NCI-H460 (cell line): ENCODE measurements at places on chromosomes 13 and 19.

GRCh38 chr13:23504180-23504579, 66.0 kb upstream of the TNFRSF19 start:
- no peak for DNase-seq

- DNase-seq = no peak
These were observed 10.8 kb downstream of the CEACAM3 start for GRCh38 chr19:41807176-41807575.

GRCh38 chr19:42335971-42336370, 10.5 kb downstream of the MEGF8 start:
- no peak for DNase-seq

DNA sequence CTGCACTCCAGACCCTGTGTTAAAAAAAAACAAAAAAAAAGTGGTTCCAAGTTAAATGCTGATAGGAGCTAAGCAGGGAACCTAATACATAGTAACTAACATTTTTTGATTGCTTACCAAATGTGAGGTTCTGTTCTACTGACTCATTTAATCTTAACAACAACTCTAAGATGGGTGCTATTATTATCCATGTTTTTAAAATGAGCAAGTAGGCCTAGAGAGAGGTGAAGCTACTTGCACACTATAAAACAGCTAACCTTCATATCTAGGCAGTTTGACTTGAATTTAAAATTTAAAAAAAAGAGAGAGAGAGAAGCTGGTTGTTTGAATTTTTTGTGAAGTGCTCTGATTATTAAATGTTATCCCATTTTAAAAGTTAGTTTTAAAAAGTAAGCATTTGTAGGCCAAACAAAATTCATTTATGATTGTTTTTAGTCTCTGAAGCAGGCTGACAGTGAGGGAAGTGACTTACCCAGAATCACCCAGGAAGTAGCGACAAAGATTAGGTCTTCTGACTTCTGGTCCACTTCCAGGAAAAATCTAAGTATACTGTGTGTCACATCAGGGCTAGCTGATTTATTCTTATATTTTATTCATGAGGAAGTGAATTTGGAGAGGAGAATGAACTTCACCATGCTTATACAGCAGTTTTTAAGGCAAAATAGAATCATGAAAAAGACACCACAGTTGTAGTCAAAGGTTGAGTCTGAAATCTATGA, 2.4 kb downstream of the SIGLECL1 start:
- DNase-seq = no peak

DNA sequence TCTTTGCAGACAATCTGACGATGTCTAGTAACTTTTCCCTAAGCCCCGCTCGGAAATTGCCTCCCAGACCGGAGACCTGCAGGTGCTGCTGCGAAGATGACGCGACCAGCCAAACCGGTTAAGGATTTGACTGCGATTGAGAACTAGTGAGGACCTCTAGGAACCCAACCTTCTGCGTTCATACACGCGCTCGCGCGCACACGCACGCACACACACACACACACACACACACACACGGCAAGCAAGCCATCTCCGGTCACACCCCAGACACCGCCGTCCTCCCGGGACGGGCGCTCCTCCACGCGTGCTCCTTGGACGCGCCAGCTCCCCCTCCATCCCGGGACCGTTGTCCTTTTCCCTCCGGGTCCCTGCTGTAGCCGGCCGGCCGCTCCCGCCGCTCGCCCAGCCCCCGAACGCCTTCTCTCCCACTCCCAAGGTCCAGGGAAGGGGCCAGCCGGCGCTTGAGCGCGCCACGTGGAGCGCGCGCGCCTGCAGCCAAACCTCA, 1.2 kb downstream of the TBC1D4 start:
- DNase-seq = no peak

DNA sequence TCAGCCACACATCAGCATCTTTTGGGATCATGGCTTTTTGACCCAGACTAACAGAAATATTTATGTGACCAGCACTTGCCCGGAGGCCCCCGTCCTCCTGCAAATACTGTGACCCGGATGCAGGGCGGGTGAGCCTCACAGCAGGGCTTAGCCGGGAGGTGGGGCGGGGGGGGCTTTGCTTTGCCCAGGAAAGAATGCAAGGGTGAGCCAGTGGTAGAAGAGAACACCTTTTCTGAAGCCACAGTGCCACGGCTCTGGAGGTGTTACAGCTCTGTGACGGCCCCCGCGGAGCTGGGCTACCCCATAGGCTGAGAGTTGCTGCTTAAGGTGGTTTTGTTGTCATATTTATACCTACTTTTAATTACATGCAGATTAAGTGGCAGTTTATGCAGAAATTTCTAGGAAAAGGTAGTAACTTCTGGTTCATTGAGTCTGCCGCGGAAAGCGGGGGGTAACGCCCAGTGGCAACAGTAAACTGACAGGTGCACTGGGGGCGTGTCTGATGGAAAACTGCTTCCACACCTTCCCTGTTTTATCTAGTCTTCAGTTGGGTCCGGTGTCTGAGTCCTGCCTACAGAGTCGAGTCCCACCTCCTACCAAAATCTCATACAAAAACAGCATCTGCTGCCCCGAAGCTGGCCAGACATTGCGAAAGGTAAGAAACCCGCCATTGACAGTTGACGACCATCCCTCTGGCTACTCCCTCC, 187.9 kb downstream of the TEX29 start:
- DNase-seq = no peak

GRCh38 chr19:50459067-50459456, 17.2 kb upstream of the EMC10 start:
- DNase-seq = no peak

DNA sequence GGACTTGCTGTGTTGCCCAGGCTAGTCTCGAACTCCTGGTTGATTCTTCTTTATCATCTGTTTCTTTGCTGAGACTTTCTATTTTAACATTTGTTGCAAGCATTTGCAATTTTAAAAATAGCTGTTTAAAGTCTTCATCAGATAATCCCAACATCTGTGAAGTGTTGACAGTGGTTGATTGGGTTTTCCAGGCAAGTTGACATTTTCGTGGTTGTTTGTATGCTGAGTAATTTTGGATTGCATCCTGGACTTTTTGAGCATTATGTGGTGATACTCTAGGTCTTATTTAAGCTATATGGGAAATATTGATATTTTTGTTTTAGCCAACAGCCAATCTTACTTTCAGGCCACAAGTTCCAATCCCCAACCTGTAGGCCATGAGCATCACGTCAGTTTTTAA, 25.1 kb downstream of the AP1M1 start:
- DNase-seq = no peak

- no peak for DNase-seq
These were observed 718.6 kb downstream of the DACH1 start for GRCh38 chr13:71148396-71148795.

DNA sequence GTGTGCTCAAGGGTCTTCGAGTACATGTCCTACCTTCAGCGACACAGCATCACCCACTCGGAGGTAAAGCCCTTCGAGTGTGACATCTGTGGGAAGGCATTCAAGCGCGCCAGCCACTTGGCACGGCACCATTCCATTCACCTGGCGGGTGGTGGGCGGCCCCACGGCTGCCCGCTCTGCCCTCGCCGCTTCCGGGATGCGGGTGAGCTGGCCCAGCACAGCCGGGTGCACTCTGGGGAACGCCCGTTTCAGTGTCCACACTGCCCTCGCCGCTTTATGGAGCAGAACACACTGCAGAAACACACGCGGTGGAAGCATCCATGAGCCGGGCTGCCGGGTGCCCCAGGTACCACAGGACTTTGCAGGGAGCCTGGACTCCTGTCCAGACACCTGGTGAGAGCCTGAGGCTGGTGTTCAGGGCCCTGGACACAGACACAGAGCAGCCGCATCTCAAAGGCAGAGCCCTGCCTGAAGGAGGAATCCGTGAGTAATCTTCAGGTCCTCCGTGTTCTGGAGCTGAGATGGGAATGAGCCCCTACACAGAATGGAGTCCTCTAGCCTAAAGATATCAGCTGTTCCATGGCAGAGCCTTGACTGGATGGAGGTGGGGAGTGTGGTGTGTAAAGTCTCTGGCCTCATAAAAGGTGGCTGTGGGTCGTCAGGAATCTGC, 1.5 kb downstream of the ZNF581 start:
- no peak for DNase-seq

- no peak for DNase-seq
These were observed 350.9 kb upstream of the TMTC4 start for GRCh38 chr13:101025519-101025918.
